ENCODE measurements at places on chromosomes 6 and 20.

DNA sequence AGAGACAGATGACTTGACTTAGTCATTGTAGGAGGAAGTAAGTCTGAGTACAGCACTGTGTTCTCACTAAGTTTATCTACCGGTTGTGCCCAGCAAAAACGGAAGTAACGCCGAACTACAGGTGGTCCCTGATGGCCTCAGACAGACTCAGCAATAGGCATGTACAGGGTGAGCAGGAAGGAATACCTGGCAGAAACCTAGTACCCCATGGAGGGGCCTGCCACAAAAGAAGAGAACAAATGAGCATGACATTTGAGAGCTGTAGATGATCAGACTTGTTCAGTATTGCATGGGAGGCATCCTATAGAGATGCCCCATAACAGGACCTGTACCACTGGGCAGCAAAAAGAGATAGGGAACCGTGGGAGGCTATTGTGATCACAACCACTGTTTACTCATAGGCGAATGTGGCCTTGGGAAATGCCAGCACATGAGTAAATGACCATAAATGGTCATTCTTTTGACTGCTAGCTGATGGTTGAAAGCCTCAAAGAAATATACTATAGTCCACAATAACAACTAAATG, 106.4 kb upstream of the TAB2 start:
- no peak for DNase-seq

DNA sequence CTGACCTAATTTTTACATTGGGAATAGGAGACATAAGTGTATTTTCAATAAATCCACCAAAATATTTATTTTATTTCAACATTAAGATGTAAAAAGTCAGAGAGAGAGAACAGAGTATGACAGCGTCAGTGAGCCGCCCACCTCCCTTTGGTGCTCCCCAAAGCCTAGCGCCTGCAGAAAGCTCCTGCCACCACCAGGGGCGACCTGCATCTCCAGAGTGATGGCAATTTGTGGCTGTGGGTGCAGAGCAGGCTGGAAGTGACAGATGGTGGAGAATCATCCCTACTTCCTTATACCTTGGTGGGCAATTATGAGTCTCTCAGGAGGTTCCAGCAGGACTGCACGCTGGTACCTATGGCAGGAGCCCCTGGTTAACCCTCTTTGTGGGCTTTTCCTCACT, 87.3 kb downstream of the PTPRT start:
- DNase-seq = no peak

DNA sequence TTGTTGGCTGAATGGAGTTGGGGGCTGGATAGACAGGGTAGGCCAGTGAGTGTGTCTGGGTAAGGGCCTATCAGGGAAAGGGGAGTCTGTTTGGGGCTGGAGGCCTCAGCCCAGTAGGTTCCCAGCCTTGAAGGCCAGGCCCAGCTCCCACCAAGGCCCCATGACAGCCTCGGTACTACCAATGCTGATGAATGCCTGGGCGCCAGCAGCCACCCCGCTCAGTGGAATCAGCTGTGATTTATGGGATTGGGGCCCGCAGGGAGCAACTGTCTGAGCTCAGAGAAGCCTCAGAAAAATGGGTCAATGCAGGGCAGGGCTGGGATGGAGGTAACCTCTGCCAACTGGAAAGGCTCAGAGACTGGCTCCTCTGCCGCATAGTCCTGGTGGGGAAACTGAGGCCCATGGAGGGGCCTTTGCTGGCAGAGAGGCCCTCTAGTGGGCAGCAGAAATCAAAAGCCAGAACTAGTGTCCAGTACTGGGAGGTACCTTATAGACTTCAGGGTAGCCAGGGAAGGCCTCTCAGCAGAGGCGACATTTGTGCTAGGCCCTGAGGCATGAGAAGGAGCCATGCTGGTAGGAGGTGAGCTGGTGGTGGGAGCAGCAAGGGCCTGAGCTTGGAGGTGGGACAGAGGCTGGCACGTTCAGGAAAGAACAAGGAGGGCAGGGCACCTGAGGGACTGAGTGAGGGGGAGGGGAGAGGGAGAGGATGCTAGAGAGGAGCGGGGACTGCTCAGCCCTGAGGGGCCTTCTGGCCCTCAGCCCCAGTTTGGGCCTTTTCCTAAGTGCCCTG, 36.4 kb downstream of the DLGAP4 start:
- no peak for DNase-seq

- no peak for DNase-seq
Observed at GRCh38 chr6:43052842-43053544, 658 bp downstream of the CUL7 start.

- no peak for DNase-seq
Observed at GRCh38 chr20:23187751-23188150, 101.6 kb upstream of the CD93 start.

- no peak for DNase-seq
Observed at GRCh38 chr20:20435453-20435852, 67.5 kb downstream of the INSM1 start.

DNA sequence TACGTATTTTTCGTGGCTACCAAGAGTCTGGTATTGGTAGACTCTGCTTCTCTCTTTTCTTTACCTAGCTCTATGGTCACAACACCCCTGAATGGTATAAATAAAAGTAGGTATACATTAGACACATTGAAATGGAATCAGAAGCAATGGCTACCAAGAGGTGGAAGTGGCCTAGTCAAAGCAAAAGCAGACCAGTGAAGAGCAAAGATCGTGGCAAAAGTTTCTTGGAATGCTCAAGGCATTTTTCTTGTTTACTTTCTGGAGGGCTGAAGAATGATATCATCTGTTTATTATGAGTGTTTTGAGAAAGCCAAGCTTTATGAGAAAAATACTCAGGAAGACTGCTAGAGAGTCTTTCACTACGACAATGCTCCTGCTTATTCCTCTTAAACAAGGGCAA, 28.6 kb upstream of the MOCS1 start:
- no peak for DNase-seq

- no peak for DNase-seq
Observed at GRCh38 chr6:157326979-157327378, 3.7 kb upstream of the TMEM242 start.

- DNase-seq = no peak
Observed at GRCh38 chr6:127914240-127914639, 13.4 kb upstream of the THEMIS start.

GRCh38 chr6:10451828-10452509, 37.1 kb upstream of the TFAP2A start:
- DNase-seq = no peak

DNA sequence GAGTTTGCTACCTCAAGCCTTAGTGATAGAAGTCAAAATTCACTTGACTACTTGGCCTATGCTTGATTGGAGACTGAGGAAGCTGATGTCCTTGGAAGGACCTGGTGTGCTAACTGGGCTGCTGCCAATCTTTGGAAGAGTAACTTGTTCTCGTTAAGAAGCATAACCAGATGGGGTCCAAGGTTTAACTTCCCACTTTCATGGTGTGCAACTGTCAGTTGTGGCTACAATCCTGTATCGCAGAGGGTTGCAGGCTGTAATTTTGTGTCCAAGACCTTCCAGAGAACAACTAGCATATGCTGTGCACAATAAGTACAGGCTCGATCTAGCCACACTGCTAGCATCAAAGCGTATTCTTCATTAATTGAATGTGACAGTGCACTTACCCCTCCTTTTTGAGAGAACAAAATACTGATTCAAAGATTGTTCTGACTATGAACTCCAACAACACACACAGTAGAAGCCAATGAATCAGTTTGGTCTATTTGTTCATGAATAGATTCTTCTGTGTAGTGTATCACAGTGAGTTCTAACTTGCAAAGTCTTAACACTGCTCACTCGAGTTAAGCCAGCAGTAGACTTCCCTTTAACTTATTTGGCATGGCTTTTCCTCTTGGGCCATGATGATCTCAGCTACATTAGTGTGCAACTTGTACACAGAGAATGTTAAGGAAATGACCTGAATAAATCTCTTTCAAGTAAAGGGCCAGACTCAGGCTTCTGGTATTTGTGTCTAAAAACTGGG, 15.8 kb upstream of the PLCB1 start:
- DNase-seq = no peak

- no peak for DNase-seq
Observed at GRCh38 chr6:18680842-18681241, 293.7 kb downstream of the RNF144B start.

- no peak for DNase-seq
Observed at GRCh38 chr6:144351379-144352127, 66.4 kb downstream of the UTRN start.

DNA sequence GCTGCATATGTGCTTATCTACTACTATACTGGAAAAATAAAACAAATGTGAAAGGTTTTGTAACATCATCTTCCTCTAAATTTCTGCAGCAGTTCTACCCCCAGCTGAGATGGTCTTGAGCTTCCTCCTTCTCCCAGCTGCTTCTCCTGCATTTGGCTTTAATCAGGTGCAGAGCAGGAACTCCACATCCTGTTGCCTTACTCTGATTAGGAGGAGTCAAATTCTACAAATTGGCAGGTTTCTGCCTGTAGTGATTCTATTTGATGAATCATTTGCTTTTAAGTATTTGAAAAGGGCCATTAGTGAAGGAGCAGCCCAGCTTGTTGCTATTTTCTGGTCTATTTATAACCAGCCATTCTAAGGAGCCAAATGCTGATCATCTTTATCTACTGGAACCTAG, 224.5 kb downstream of the GMDS start:
- DNase-seq = no peak

DNA sequence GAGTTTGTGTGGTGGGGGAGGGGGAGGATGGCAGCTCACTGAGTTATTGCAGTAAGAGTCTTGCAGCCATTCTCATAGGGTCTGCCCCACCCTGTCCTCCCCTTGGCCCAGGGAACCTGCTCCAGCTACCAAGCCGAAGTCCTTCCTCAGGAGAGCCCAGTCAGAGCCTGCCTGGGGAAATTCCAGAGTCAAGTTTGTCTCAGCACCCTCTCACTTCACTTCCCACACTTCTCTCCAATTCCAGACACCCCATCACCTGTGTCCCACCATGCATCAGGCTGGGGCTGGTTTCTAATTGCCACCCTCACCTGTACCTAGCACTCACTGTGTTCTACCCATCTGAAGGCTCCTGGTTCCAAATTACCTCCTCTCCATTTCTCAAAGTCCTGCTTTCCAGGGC, 10.3 kb upstream of the SLC22A16 start:
- DNase-seq = no peak

GRCh38 chr6:30719791-30720737, at the start of gene TUBB:
TUBB (plus strand) TSS chr6:30720352; CDS start chr6:30720507, 155 bp downstream.
- DNase-seq = peak; percentile 87

DNA sequence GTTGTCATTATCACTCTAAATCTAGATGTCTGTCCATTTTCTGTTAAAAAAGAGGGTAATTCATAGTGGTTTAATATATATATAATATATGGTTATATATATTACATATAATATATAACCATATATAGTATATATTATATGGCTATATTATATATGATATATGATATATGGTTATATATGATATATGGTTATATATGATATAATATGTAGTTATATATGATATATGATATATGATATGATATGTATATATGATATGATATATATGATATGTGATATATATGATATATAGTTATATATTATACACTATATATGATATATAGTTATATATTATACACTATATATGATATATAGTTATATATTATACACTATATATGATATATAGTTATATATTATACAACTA, 8.6 kb downstream of the OR2A4 start:
- DNase-seq = no peak

GRCh38 chr6:16206595-16207037, 31.8 kb upstream of the GMPR start:
- DNase-seq = peak; percentile 24

- DNase-seq = no peak
Observed at GRCh38 chr6:49636713-49637349, at the start of gene RHAG. RHAG (minus strand) TSS chr6:49636839; CDS start chr6:49636812, 27 bp downstream.

DNA sequence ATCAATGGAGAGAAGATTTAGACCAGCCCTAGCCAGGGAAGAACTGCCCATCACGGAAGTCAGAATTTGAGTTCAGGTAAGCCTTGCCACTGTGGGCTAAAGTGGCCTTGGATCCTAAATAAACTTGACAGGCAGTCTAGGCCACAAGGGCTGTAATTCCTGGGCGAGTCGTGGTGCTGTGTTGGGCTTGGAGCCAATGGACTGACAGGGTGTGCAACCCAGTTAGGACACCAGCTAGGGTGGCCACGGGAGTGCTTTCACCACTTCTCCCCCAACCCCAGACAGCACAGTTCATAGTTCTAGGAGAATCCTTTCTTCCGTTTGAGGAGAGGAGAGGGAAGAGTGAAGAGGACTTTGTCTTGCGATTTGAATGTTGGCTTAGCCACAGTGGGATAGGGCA, 422.4 kb downstream of the DOK5 start:
- DNase-seq = no peak

DNA sequence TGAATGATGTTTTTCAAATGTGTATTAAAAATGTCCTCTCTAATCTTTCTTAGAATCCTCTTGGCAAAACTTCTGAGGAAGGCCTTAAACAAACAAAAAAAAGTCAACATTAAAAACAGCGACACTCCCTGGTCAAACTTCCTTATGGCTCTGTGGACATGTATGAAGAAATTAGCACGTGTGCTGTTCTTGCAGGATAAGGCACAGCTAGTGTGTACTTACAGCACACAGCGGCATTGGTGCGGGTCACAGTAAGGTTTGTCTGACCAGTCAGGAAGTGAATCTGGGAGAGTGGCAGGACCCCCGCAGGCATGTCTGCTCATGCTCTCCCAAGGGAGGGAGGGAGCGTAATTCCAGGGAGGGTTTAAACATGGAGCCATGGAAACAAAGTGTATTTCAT, 38.8 kb downstream of the SLC22A1 start:
- no peak for DNase-seq

DNA sequence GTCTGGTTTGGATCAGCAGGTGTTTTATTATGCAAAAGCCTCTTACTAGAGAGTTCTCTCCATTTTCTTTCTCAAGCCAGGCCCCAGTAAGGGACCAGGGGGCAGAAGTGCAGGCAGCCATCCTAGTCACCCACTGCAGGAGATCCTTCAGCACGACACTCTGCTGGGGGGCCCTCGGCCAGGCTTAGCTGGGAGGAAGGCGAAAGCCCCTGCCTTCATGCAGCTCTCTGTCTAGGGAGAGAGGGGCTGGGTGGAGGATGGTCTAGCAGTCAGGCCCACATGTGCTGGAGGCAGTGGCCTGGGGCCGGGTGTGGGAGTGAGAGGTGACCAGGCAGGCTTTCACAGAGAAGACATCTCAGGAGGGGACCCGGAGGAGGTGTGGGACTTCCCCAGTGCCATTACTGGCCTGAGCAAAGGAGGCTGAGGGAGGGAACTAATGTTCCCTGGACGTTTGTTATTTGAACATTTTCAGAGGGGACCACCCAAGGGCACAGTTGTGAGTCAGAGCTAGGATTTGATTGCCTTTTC, 33.5 kb upstream of the VSTM2L start:
- DNase-seq = no peak

DNA sequence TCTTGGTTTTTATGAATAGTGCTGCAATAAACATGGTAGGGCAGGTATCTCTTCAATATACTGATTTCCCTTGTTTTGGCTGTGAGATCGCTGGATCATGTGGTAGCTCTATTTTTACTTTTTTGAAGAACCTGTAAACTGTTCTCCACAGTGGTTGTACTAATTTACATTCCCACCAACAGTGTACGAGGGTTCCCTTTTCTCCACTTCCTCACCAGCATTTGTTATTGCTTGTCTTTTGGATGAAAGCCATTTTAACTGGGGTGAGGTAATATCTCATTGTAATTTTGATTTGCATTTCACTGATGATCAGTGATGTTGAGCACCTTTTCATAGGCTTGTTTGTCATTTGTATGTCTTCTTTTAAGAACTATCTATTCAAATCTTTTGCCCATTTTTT, 8.0 kb upstream of the ARG1 start:
- no peak for DNase-seq

GRCh38 chr6:90611543-90612312, 24.9 kb upstream of the MAP3K7 start:
- no peak for DNase-seq

GRCh38 chr6:98041921-98042320, 758.9 kb upstream of the MMS22L start:
- DNase-seq = no peak

GRCh38 chr6:20400456-20401204, 1.0 kb upstream of the E2F3 start:
- peak; percentile 19 for DNase-seq

All from activated T-cell treated with anti-CD3 and anti-CD28 coated beads for 4 hours (primary cell).